NCI-H526 (cell line): ENCODE measurements at places on chromosomes 2 and 18.
A peak's percentile ranks its signal among the peaks of the same experiment; 100 is the strongest.

DNA sequence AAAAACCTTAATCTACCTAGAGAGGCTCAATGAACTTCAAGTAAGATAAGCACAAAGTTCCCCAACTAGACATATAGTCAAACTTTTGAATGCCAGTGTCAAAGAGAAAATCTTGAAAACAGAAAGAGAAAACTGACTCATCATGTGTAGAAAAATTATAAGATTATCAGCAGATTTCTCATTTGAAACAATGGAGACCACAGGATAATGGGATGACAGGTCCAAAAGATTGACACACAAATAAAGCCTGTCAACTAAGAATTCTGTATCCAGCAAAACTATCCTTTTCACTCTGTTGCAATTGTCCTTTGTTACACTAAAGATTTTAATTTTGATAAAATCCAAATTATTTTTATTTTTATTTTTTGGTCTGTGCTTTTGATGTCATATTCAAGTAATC lies 61.6 kb downstream of the COPS8 start:
- no peak for DNase-seq

- DNase-seq = no peak
Observed at GRCh38 chr2:53265544-53266299, 501.9 kb upstream of the CHAC2 start.

DNA sequence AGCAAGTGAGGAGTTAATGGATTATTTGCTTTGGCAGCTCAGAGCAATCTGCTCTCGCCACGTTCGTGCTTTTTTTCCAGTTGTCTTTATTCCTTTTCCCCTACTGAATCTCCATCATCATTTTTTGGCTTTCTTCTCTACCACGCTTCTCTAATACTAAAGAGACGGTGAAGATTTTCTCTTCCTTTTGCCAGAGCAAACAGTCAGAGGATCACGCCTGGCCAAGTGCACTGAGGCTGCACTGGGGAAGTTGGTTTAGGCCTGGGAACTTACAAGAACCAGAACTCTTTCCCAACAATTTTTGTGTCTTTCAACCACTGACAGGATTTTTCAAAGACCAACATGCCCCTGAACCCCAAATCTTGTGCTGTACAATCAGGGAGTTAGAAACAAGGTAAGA lies 172.3 kb downstream of the PID1 start:
- DNase-seq = no peak

DNA sequence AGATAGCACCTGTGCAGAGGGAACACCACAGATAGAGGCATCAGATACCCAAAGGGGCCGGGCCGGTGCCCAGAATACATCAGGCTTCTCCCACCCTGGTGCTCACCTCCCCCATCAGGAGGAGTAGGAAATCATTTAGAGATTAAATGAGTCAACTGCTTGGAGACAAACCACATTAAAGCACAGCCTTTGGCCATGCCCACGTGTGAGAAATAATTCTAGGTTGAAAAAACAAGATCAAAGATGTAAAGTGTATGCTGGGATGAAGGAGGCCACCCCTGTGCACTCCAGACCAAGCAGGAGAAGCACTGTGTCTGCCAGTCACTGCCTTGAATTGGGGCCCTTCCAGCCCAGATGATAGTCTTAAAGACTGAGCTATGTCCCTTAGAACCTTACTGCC lies 152.8 kb upstream of the ACAA2 start:
- no peak for DNase-seq

DNA sequence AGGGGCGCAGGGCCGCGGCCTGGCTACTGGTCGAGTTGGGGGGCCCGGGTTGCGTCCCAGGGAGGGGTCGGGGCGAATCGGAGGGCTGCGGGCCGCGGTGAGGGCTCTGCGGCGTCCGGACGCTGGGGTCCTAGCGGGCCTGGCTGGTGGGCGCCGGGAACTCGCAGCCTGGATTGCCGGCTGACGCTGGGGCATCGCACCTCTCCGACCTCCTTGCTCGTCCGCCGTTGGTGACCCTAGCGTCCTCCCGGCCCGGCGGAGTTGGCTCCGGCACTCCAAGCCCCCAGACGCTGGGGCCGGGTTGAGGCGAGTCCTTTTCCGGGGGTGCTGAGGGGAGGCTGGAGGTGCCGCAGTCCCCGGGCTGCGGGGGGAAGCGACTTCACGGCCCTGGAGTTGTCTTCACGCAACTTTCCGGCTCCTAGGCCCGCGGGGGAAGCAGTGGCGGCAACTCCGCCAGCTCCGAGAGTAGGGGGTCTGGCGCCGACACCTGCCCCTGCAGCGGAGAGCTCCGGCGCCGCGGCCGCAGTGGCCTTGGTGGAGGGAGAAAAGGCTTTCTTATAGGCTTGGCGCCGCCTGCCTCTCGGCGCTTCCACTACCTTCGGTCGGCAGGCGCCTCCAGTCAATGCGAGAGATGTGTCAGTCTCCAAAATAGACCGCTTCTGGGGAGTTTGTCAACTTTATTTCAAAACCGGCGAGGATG lies 70.3 kb downstream of the HAUS1 start:
- peak; percentile 32 for DNase-seq

DNA sequence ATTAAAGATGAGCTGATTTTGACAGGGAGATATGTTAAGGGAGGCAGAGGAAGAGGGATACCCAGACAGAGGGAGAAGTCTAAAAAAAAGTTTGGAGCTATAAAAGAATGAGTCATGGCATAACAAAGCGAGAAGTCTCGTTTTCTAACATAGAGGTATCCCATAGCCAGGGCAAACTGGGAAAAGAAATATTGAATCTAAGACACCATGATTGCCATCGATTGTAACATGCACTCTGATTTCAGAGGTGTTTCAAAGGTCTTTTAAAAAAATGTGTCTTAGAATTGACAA lies 110.7 kb downstream of the MDH1 start:
- no peak for DNase-seq

DNA sequence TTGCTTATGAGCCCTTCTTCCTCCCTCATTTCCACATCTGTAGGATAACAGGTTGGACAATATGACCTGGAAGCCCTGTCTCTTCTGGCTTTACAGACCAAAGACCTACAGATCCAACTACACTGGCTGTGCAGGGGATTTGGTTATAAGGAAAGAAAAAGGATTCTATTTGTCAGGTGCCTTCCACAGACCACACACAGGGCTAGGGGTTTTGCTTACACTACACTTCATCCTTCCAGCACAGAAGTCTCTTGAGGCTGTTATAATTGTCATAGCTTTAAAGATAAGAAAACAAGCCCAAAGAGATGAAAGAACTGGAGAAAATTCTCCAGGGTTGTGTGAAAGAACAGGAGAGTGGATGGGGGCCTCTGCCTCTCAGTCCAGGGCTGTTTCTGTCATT lies 302.6 kb downstream of the MYCN start:
- no peak for DNase-seq

DNA sequence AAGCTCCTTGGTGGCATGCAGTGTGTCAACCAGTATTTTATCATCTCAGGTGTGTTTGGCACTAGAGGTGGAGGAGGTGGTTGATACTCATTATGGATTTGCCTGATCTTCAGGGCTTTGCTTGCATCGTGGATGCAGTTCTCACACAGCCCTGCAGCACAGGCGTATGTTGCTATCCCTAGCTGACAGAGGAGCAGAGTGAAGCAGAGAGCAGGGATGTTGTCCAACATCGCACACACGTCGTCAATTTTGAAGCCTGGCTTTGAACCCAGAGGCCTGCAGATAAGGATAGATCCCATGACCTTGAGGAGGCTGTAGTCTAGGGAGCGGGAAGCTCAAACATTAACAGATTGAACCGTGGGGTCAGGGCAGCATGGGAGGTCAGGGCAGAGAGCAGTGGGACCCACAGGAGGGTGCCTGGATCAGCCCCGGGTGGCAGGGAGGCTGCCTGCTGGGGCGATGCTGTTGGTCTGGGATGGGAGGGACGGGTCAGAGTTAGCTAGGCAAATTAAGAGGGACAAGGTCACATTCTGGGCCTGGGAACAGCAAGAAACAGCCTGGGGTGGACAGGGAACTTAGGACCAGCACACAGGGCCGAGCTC lies 4.2 kb downstream of the RNF144A start:
- DNase-seq = no peak

DNA sequence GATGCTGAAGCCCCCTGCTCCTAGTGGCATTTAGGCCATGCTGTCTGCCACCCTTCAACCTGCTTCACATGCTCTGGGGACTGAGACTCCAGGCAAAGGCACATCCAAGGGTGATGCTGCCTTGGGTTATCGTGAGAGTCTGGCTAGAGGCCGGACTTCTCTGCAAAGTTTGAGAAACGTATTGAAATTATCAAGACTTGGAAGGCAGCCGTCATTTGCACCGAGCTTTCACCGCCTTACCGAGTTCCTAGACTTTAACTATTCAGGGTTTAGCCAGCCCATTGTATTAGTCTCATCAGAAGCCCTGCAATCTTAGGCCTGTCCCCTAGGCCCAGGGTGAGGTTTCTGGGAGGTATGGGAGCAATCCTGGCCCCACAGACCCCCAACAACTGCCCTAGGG lies 34.0 kb downstream of the RDH14 start:
- no peak for DNase-seq

GRCh38 chr2:232416521-232417470 lies 10.2 kb downstream of the ALPG start:
- DNase-seq = no peak

GRCh38 chr18:25341831-25342230 lies 10.1 kb downstream of the ZNF521 start:
- no peak for DNase-seq

DNA sequence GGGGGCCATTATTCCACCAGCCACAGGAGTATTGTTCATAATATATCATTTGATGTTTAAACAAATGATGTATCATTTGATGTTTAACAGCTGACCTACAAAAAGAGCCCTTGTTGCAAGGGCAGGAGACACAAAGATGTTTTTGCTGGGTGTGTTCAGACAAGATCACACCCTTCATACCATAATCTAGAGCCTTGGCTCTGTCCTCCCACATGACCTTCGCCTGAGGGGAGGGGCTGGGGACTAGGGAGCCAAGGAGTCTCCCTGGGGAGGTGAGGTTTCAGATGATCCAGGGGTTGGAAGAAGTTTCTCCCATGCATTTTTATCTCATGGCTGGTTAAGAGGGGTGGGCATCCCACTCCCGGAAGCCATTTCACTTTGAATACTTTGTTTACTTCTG lies 33.5 kb downstream of the CDC42EP3 start:
- no peak for DNase-seq

DNA sequence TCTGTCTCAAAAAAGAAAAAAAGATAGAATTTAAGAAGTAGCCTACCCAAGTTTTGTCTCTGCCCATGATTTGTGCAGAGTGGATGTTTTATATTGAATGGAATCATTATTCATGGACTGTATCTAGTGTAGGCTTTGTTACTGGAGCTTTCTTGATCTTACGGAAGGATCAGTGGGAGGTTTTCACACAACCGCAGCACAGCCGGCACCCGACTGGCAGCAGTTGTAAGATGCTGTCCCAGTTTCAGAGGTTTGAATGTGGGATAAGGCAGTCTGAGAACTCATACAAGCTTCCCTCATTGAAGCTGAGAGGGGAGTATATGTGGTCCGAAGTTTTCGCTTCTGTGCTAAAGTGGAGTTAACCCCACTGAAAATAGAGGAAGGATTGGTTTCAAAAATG lies 19.7 kb upstream of the SAG start:
- DNase-seq = no peak

- no peak for DNase-seq
Observed at GRCh38 chr2:213306316-213306942, 22.2 kb downstream of the SPAG16 start.

- DNase-seq = no peak
Observed at GRCh38 chr2:105849431-105850179, 104.9 kb downstream of the NCK2 start.
